Stimulated activated CD8-positive, alpha-beta memory T cell treated with anti-CD3 and anti-CD28 coated beads, Interleukin-4, amount 100 ng/mL, for 48 hours (primary cell): ENCODE measurements at places on chromosomes 16 and 17.

DNA sequence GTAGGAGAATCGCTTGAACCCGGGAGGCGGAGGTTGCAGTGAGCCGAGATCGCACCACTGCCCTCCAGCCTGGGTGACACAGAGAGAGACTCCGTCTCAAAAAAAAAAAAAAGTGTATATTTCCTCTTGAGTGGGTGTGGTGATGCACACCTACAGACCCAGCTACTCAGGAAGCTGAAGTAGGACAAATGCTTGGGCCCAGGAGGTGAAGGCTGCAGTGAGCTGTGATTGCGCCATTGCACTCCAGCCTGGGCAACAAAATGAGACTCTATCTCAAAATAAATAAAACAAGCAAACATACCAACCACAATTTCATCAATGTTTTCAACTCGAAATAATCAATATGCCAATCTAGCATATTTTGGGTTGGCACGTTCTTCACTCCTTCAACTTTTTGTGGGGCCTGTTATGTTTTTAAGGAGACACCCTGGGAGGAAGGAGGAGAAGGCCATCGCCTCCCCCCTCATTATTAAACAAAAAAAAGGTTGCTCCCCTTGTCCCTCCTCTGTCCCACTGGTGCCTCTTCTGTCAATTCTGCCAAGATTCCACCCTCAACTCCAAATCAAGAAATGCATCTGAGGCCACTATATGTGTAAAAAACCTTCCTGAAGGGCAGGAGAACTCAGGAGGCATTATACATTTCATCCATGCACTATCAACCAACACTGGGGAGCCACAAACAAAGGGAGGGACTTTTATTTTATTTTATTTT, 52.4 kb upstream of the ATF7IP2 start:
- DNase-seq: no peak

- DNase-seq: no peak
Measured at GRCh38 chr16:77787452-77787851, 912 bp upstream of the VAT1L start.

GRCh38 chr17:78789149-78789662, 7.1 kb upstream of the CYTH1 start:
- DNase-seq: no peak

DNA sequence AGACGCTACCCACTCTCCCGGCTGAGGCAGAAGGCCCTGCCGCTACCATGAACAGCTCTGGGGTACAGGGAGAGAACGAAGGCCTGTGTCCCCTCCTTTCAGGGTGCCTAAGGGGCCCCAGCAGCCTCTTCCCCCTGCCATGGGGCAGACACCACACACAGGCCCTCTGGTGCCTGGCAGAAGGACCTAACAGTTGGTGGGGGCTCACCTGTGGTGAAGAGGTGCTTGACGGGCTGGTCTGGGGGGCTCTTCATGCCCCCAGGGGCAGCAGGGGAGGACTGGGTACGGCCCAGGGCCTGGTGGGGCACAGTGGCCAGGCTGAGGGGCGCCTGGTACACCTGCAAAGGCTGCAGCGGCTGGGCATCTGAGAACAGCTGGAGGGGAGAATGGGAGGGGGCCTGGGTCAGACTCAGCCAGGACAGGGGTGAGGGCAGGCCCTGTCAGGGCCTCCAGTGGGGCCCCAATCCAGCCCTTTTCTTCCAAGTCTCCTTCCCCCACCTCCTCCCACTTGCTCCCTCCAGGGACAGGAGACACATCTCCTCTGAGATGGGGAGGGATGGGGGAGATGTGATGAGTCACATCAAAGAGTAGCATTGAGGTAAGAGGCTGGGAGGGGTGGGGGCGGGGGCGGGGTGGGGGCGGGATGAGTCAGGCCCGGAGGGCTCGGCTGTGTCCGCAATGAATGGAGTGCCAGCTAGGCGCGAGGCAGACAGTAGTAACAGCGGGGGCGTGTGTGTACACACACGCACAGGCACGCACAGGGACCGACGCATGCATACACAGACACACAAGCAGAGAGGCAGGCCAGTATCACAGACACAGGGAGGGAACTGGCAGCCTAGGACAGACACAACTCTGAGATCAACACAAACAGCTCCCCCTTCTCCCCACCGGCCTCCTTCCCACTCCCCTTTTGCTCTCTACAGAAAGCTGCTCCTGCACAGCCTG, 16.1 kb downstream of the G6PC3 start:
- peak; percentile 63 for DNase-seq

DNA sequence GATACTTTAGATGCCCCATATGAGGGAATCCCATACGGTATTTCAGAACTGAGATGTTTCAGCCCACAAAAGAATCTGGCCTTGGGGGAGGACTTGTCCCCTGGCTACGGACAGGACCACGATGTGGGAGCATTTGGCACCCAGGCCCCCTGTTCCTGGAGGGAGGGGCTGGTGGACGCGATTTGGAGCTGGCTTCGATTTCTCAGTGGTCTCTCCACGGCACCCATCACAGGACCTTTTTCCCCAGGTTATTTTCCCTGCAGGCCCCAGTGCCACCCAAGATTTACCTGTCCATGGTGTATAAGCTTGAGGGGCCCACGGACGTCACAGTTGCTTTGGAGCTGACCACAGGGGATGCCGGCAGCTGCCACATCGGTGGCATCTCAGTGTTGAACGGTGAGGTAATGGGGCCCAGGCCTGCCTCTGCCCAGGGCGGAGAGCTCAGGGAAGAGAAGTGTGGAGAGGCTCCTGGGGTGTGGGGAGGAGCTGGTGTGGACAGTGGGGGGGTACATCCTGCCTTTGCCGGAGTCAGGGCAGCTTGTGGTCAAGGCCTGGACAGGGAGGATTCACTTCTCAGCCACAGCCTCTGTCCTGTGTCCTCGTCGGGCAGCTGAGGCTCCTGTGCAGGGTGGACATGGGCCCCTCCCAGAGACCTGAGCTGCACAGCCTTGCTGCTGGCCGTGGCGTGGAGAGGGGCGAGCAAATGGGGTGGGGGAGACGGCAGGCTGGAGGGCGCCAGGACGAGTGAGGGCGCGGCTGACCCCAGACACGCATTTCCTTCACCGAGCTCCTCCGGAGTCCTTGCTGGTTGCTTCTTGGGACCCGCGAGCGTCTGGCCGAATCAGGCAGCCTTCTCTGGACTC, 9.9 kb downstream of the ENGASE start:
- DNase-seq: no peak

DNA sequence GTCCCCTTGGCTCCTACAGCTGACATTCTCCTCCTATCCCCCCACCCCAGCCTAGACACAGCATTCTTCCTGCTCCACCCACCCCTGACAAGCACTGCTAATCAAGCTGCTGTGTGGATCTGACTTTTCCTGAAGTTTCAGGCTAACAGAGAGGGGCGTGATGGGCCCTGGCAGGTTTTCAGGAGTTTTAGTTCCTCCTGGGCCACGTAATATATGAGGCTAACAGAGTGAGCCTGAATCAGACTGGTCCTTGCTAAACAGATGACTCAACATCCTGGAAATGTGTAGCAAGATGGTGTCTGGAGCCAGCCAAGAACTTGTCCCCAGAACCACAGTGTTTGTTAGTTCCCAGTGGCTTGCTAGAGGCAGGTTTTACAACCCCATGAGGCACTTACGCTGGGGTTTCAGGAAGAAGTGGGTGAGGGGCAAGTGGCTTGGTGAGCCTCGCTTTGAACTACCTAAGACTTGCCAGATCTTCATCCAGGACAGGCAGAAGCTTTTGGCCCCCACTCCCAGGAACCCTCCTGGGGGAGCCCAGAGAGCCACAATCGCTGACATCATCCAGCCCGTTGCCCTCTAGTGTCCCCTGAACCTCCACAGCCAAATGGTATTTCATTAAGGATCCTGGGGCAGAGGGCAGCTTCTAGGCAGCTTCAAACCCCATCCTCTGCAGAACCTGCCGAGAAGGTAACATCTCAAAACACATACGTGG, 15.9 kb downstream of the TMEM92 start:
- peak; percentile 46 for DNase-seq

DNA sequence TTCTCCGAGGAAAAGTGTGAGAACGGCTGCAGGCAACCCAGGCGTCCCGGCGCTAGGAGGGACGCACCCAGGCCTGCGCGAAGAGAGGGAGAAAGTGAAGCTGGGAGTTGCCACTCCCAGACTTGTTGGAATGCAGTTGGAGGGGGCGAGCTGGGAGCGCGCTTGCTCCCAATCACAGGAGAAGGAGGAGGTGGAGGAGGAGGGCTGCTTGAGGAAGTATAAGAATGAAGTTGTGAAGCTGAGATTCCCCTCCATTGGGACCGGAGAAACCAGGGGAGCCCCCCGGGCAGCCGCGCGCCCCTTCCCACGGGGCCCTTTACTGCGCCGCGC, at the start of gene ERBB2:
ERBB2 (plus strand) TSS at position 247 of the 330 bp plus-strand sequence. CDS start 175 bp downstream, outside the sequence.
- DNase-seq: no peak

GRCh38 chr16:68319185-68319908, 8.5 kb downstream of the PRMT7 start:
- peak; percentile 70 for DNase-seq

DNA sequence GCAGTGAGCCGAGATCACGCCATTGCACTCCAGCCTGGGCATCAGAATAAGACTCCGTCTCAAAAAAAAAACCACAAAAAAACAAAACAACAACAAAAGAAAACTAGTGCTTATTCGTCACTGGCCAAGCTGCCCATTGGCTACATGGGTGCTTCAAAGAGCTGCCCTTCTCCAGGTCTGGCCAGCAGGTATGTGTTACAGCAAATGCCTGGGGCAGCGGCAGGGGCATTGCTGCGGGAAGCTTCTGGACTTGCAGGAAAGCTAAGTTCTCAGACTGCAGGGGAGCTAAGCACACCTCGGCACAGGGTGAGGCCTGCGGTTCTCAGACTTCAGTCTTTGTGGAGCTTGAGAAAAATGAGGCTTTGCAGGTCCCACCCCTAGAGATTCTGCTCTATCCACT, 4.1 kb upstream of the STH start:
- DNase-seq: no peak

DNA sequence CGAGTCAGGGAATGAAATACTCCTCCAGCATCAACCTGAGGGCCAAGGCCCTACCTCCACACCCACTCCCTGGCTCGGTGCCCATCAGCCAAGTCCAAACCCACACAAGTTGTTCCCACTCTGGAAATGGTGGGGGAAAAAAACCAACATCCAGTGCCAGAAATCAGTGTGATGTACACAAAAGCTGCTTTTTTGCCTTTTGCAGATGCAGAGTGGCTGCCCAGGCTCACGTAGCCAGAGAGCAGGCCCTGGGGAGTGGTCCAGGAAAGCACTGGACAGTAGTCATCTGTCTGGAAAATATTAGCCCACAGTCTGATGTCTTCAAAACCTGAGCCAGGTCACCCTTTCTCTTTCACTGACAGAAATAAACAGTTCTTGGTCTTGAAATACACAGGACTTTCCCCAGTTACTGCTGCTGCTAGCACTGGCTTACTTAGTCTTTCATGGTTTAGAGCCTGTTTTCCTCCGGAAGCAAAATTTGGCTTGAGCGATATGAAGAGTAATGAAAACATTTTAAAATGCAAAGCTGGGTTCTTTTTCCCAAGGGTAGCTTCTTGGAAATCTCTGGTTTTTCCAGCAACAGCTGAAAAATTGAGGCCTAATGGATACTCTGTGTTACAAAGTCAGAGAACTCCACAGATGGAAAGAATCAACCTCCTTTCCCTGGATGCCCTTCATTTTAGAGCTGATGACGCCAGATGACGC, 18.2 kb upstream of the NOS2 start:
- DNase-seq: no peak

DNA sequence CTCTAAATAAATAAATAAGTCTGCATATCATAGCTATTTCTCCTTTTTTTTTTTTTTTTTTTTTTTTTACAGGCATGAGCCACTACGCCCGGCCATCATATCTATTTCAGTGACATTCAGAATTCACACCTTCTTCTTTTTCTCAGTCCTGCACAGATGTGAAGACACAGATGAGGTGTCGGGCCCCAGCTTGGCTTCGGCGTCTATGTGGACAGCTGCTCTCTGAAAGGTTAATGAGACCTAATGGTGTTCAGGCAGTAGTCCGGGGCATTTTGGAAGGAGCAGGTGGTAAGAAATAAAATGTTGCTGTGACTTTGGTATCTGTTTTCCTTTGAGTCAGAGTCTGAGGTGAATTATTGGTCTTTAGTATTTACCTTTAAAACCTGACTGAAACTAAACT, 23.6 kb downstream of the TANGO6 start:
- no peak for DNase-seq

DNA sequence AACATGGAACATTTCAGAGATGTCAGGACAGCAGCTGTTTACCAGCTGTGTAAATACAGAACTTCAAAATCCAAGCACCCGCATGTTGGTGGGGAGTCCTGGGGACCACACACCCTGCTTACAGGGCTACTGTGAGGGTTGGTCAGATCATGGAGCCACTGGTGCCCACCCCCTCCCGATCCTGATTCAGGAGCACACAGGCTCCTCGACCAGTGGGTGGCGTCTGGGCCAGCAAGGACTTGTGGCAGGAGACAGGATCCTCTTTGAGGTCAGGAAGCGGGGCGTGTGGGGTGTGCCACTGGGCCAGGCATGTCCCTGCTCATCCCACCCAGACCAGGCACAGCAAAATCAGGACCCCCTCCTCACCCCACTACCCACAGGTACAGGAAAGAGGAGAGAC, 83.6 kb downstream of the SDK2 start:
- no peak for DNase-seq

GRCh38 chr17:72123530-72124437, 3.0 kb downstream of the SOX9 start:
- DNase-seq: no peak

- DNase-seq: no peak
Measured at GRCh38 chr17:28926786-28927185, 23.9 kb upstream of the DHRS13 start.

GRCh38 chr16:74724820-74725549, 24.3 kb upstream of the MLKL start:
- no peak for DNase-seq

DNA sequence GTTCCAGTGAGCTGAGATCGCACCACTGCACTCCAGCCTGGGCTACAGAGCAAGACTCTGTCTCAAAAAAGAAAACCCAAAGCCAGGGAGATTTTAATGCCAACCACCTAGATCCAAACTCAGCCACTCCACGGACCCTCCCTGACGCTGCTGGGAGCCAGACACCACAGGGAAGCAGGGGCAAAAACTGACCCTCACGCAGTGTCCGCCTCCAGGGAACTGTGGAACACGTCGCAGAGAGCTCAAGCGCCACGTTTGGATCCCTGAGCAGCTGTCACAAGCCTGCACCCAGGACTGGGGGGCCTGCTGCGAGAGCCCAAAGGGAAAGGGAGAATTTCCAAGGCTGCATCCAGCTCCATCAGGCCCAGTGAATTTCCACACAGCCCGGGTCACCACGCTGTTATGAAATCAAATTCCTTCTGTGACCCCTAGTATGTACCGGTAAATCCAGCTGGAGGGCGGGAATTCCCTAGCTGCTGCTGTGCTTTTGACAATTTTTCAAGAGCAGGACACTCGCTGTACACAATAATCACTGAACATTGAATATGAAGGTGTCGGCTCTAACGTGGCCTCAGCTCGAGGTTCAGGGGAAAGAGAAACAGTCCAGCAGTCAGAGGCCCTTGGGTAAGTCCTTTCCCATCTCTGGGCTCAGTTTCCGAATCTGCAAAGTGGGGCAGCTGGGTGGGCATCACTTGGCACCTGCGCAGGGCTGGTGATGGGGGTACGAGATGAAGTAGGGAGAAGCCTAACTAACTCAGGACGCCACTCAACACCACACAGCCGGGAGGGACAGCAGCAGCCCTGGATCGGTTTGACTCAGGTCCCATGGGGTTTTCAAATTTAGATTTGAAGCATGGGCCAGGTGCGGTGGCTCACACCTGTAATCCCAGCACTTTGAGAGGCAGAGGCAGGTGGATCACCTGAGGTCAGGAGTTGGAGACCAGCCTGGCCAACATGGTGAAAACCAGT, 8.6 kb downstream of the CARHSP1 start:
- DNase-seq: no peak
